ENCODE measurements at places on chromosomes 11 and 22.

- DNase-seq: no peak
These were observed 37.6 kb upstream of the THY1 start for GRCh38 chr11:119460582-119460981.

DNA sequence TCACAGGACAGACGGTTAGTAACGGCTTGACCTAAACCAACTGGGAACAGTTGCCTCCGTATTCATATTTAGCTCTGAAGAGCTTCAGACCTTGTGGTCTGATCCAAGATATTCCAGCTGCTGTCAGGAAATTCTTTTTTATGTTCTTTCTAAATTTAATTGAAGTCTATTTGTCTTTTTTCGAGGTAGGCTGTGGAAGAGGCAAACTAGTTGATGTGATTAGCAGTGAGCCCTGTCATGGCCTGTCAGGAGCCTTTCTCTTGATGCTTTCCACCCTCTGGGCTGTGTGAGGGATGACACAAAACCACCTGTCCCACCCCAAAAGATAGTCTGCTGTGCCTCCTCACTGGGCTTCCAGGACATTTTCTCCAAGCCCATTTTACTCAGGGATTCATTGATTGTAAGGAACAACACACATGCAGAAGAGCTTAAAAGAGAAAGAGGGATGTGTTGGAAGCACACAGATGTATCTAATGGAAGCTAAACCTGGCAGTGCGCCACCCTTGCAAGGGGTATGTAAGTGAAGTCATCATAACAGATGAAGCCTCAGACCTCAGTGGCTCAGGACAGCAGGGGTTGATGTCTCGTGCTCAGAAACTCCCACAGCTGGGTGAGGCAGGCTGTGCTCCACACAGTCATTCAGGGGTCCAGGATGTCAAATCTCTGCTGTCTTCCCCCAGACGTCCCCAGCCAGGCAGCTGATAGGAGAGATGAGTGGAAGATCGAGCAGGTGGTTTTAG, 170.0 kb downstream of the NCAM1 start:
- DNase-seq: no peak

DNA sequence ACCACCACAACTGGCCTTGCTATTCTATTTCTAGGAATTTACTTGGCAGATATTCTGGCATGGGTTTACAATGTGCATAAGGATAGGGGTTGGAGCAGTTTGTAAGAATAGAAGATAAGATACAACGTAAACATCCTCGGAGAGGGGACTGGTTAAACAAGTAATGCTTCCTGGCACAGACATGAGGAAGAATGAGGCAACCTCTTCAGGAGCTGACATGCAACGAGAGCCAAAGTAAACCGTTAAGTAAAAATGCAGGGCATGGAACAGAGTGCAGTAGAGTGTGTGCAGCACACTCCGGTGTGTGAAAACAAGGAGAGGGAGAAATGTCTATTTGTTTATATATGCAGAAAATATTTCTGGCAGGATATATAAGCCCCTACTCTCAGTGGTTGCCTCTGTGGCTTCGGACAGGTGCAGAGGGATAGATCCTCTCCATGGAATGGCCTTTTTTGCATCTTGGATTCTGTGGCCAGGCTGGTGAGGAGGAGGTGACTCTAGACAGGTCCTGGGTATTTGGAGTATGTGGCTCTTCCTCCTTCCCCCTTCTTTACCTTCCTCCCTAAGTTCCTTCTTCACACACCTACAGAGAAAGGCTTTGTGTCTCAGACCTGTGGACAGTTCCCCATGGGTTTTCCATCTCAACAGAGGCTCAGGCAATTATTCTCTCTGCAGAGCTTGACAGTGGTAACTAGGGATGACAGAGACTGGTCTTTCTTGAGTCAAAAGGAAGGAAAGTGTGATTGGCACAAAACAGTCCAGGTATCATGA, 2.5 kb downstream of the RAB36 start:
- no peak for DNase-seq

DNA sequence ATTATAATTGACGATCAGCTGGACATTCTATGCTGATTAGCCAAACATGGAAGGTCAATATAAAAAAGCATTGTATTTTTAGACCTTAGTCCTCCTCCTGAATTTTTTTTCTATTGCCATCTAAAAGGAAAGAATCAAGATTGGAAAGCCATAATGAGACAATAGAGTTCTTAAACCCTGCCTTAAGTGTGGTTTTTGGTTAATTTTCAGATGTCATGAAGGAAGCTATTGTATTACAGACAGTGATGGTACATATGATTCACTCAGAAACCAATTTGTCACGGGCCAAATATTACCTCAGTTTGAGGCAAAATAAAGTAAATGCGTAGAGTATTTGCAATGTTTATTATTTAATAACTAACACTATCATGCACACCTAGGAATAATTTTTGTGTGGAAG, 1164.0 kb upstream of the RAG2 start:
- no peak for DNase-seq

GRCh38 chr22:26064048-26064447, 105.2 kb upstream of the SEZ6L start:
- no peak for DNase-seq

GRCh38 chr22:42959576-42960509, 55.1 kb downstream of the PACSIN2 start:
- no peak for DNase-seq

- DNase-seq: no peak
These were observed 729.8 kb upstream of the ANO3 start for GRCh38 chr11:25602149-25602548.

DNA sequence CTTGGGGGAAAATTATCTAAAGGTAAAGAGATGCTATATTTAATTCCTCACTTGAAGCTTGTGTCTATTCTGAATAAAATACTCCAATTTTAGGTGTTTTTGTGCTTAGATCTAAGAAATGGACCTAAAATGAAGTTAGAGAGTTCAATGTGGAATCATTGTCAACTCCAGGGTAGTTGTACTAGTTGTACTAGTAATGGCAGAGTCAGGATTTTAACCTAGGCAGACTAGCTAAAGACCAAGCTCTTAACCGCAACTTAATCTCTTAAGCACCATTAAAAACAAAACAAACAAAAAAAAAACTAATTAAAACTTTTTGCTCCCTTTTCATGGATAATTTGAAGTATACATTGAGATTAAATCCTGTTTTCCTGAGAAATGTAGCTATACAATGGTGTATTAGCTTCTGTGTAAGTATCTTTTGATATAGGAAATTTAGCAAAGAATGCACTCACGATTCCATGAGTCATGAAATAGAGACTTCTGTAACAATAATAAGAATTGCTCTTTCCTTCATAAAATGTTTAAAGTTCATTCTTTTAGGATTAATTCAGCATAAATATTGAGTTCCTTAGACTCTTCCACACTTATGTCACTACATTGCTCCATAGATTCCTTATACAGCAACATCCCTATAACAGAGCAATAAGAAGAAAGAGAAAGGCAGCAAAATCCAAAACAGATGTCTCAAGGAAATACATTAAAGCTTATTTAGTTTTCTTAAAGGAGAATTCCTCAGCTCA, 26.5 kb upstream of the SOX6 start:
- no peak for DNase-seq

DNA sequence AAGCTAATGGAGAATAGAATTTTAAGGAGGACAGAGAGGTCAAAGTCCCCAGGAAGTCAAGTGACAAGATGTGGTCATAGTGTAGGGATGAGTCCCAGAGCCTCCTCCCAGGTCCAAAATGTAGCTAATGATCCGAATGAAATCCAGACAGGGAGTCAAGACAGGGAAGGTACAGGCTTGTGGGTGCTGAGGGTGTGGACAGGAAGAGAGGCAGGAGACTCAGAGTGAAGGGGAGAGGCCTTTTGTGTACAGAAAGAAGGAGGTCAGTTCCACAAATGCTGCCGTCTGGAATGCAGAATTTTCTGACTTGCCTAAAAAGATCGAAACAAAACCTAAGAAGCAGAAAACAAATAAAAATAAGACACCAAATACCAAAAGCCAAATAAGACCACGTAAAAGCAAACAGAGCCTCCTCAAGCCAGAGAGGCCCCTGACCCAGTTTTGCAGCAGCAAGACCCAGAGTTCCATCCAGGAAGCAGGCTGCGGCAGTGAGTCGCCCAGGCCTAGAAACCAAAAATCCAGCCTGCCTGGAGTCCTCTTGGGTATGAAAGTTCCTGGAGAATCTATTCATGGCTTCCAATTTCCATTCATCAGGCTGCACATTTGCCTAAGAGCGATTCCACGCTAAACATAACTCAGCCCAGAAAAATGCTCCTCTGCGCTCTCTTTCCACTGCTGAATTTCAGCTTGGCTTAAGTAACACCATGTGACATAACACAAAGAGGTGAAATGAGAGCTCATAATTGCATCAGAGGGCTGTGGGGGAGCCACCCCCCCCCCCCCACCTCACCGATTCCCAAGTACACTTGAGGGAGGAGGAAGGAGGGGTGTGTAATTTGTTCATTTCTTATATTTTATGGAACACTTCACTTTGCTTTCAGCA, 71.2 kb downstream of the KIRREL3 start:
- DNase-seq: no peak

- peak; percentile 84 for DNase-seq
These were observed at the start of gene SMTN for GRCh38 chr22:31080848-31081649. SMTN (plus strand) TSS chr22:31081318; CDS start chr22:31083259, 1,941 bp downstream.

- no peak for DNase-seq
These were observed 2.8 kb upstream of the ACR start for GRCh38 chr22:50734986-50735738.

DNA sequence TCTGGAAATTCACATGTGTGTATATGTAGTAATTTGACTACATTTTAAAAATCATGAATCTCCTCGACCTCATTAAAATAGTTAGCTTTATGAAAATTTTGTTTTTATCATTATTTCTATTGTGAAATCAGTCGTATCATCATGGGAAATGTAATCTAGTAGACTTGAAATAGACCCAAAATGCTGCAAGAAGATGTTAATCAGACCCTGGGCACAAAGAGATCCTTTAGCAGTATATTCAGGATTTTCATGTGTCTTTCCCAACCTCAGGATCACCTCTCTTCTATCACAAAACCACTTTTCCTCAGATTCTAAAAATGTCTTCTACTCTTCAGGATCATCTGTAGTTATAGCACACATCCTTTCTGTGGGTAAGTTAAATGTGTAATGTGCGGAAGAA, 74.9 kb upstream of the ADSL start:
- no peak for DNase-seq

- DNase-seq: no peak
These were observed 299.5 kb downstream of the BUD13 start for GRCh38 chr11:116473206-116473769.

- DNase-seq: no peak
These were observed 25.6 kb upstream of the SUSD2 start for GRCh38 chr22:24155627-24156140.

DNA sequence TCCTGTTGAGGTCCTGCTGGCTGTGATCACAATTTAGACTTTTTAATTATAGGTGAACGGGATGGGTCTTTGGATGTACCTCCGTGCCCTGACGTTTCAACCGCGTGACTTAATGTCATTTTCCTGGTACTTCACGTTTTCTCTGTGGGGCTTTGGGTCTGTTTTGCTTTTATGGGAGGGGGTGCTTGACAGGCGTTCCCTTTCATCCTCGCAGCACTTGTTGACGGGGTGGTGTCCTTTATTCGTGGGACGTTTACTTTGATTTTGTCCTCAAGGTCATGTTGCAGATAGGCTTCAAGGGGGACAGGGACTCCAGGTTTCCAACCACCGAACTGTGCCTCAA, 994 bp downstream of the PPP6R3 start:
- DNase-seq: no peak

- DNase-seq: no peak
These were observed 65.1 kb downstream of the SCUBE1 start for GRCh38 chr22:43277987-43278601.

DNA sequence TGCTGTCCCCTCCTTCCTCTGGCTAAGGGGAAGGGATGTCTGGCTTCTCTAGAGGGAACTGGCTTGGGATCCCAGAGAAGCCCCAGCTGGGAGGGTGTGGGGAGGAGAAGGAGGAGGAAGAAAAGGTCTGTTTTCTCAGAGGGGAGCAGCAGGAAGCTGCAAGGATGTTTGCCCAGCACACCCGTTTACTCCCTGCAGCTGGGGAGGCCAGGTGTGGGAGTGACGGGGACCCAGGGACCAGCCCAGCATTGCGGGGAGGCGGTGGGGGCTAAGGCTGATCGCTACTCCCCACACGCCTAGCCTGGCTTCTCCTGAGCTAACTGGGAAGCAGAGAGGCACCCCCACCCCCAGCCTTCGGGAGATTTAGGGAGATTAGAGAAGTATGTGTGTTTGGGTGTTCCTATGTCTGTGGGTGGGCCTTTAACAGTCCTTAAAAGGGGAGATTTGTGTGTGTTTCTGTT, 3.9 kb downstream of the CREB3L1 start:
- DNase-seq: no peak

DNA sequence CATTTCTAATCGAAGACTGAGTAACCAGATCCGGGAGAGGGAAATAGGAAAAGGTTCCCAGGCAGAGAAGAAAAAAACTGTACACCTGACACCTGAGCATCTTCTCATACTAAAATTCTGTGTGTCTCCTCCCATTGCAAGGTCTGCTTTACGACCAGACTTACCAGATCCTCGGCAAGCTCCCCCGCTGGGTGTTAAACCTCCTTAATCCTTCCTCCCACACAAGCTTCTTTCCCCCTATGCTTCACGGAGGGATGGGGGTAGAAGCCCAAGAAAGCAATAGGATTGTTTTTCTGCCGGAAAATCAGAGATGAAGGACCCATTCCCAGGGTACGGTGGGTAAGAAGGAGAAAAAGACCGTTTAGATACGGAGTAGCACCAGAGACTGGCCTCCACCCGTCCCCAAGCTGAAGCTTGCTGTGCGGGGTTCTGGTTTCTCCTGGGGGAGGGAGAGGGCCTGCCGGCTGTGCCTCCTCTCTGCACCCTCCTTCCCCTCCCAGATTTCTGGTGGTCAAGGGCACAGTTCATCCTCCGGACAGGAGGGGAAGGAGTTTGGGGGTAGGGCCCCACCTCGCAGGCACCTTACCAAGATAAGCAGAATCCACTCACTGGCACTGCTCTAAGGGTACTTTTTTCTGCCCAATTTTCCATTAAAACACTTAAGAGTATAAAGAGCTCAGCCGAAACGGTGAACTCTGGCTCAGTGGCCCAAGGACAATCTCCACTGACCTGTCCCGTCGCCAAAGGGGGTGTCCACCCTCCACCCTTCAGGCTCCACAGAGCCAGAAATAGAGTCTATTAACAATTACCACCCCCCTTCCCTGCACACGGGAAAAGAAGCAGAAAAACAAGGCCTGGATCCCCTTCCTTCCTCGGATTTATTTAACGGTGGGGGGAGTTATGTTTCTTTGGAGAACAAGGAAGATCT, 1.2 kb downstream of the TOB2 start:
- peak; percentile 3 for DNase-seq

- no peak for DNase-seq
These were observed 14.9 kb upstream of the MUC2 start for GRCh38 chr11:1059759-1060158.

GRCh38 chr11:65884716-65885092, 3.6 kb downstream of the FIBP start:
- DNase-seq: peak; percentile 69

GRCh38 chr11:47259232-47259977, 1.6 kb downstream of the NR1H3 start:
- peak; percentile 27 for DNase-seq

GRCh38 chr11:134497586-134497985, 85.5 kb upstream of the B3GAT1 start:
- DNase-seq: no peak
